ENCODE measurements at places on chromosomes 3 and 15. TPM values are rescaled to one million over a fixed set of nuclear protein-coding genes. Genes with fewer than 3 reads are reported as not detected.

Gene RARRES1
- total RNA-seq, result 48.5 TPM

Gene TUSC7
- total RNA-seq, result not detected

Gene IFT80
- total RNA-seq, result 39.6 TPM

Gene PTX3
- total RNA-seq, result 2.1 TPM

Gene TEX55
- not detected for total RNA-seq

Gene WDR82
- 81.6 TPM for total RNA-seq

Gene DVL3
- 61.1 TPM for total RNA-seq

Gene SUSD5
- total RNA-seq, result 2.1 TPM

Gene GOLGA6C
- not detected for total RNA-seq

Gene RHCG
- 1.1 TPM for total RNA-seq

Gene CHDH
- total RNA-seq, result 0.60 TPM

Gene HIGD2B
- not detected for total RNA-seq

Gene GHSR
- total RNA-seq, result not detected

Gene C3orf52
- 50.2 TPM for total RNA-seq

Gene SLC2A2
- total RNA-seq, result not detected

Gene UACA
- 61.8 TPM for total RNA-seq

Gene CEP19
- total RNA-seq, result 0.62 TPM

Gene CLEC3B
- 58.9 TPM for total RNA-seq

Gene ACSBG1
- total RNA-seq, result 1.6 TPM

Gene TPM1
- 737 TPM for total RNA-seq

Gene SLC25A38
- 36.0 TPM for total RNA-seq

Gene TNFAIP8L3
- total RNA-seq, result 20.6 TPM

Gene ZNF620
- total RNA-seq, result 5.4 TPM

Gene KLF15
- total RNA-seq, result 18.9 TPM

Gene IRAK2
- total RNA-seq, result 20.3 TPM

Gene P2RY14
- total RNA-seq, result 0.68 TPM

Gene DZIP3
- total RNA-seq, result 22.8 TPM

Gene CELSR3
- total RNA-seq, result 1.5 TPM

Gene PLOD2
- 17.7 TPM for total RNA-seq

Gene BSN
- total RNA-seq, result 2.4 TPM

Gene EPHA3
- 11.4 TPM for total RNA-seq

Gene SNX22
- total RNA-seq, result 0.31 TPM

Gene PCSK6
- 14.5 TPM for total RNA-seq

Gene VWA5B2
- not detected for total RNA-seq

Gene TPRG1
- 6.2 TPM for total RNA-seq

Gene TRIM42
- total RNA-seq, result not detected
